GM23248 (cell line): ENCODE measurements at places on chromosomes 2 and 18. TPM values are rescaled to one million over a fixed set of nuclear protein-coding genes. Genes with fewer than 3 reads are reported as not detected.

GRCh38 chr2:110864731-110865130, 132.4 kb downstream of the ACOXL start:
- no peak overlapping the region for H3K4me3 ChIP-seq
- H3K27me3 ChIP-seq: peaks cover 17% of the 10 kb centered on the region; the same call in 1 of the 2 replicates
- no peak overlapping the region for H3K27ac ChIP-seq
- no peaks in the 10 kb centered on the region for H3K4me1 ChIP-seq

DNA sequence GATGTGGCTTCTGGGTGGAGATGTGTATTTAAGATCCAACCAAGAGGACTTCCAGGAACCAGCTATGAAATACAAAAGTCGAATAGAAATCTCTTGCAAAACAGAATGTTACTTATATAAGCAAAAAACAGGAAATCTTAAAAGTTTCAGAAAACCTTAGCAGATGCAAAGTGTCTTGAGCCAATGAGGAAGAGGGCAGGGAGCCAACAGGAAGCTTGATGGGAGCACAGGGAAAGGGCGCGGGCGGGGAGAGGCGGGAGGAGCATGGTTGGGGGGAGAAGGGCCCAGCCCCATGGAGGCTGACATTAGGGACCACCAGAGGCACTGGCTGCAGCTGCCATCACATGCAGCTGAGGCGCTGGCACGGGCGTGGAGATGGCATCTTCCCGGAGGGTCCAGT, 203.3 kb downstream of the SNTG2 start:
- no peak overlapping the region for H3K4me3 ChIP-seq
- no peaks in the 10 kb centered on the region for H3K27me3 ChIP-seq
- no peaks in the 10 kb centered on the region for H3K36me3 ChIP-seq

NTSR2 gene
- total RNA-seq: not detected in 2 replicates

CLEC4F gene
- total RNA-seq: not detected in 2 replicates

GRCh38 chr2:234373481-234374149, 123.3 kb downstream of the ARL4C start:
- H3K27me3 ChIP-seq: no peaks in the 10 kb centered on the region
- H3K4me1 ChIP-seq: peaks cover 19% of the 10 kb centered on the region
- DNase-seq: no peak

UGT1A8 gene
- total RNA-seq: not detected in 2 replicates

GRCh38 chr2:25979001-25979400, 3.3 kb downstream of the KIF3C start:
- no peak overlapping the region for H3K4me3 ChIP-seq
- no peaks in the 10 kb centered on the region; the same call in 1 of the 2 replicates for H3K36me3 ChIP-seq
- peaks cover 30% of the 10 kb centered on the region for H3K4me1 ChIP-seq
- no peaks in the 10 kb centered on the region for H3K27me3 ChIP-seq

GRCh38 chr2:20138696-20139095, 86.2 kb downstream of the SDC1 start:
- no peak overlapping the region for H3K27ac ChIP-seq
- H3K27me3 ChIP-seq: no peaks in the 10 kb centered on the region
- H3K36me3 ChIP-seq: no peaks in the 10 kb centered on the region
- DNase-seq: peak; percentile 27
- H3K4me1 ChIP-seq: peaks cover 21% of the 10 kb centered on the region

SOCS6 gene
- total RNA-seq: 43.7 and 48.1 TPM in 2 replicates

DNA sequence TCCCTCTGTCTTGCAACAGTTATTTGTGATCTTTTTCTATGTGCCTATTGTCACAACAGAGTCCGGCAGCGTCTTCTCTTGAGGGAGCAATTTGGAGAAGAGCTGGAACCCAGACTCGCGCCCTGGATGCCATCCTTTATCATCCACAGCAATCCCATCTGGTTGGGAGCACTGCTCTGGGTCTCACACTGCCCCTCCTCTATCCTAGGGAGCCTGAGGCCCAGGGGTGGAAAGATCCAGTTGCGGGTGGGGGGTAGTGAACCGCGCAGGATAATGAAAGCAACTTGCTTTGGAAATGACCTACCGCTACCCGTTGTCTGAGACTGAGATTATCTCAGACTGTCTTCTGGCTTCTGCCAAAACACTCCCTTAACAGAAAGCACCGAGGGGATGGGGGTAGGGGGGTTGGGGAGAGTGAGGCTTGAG, 713 bp downstream of the WBP1 start:
- H3K36me3 ChIP-seq: no peaks in the 10 kb centered on the region; the same call in 1 of the 2 replicates
- H3K4me1 ChIP-seq: peaks cover 9% of the 10 kb centered on the region
- H3K27ac ChIP-seq: peak overlapping the region; percentile 60
- peak; percentile 48 for DNase-seq
- no peaks in the 10 kb centered on the region for H3K27me3 ChIP-seq

NYAP2 gene
- not detected in 2 replicates for total RNA-seq

DNA sequence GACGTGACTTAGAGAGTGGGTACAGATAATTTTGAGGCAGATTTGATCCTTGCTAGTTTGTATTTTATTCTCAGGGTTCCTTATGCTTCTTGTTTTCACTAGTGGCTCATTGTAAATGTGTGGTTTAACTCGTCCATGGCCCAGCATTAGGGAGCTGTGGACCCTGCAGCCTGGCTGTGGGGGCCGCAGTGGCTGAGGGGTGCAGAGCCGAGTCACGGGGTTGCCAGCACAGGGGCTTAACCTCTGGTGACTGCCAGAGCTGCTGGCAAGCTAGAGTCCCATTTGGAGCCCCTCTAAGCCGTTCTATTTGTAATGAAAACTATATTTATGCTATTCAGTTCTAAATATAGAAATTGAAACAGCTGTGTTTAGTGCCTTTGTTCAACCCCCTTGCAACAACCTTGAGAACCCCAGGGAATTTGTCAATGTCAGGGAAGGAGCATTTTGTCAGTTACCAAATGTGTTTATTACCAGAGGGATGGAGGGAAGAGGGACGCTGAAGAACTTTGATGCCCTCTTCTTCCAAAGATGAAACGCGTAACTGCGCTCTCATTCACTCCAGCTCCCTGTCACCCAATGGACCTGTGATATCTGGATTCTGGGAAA, 269.9 kb downstream of the MYT1L start:
- no peaks in the 10 kb centered on the region for H3K4me1 ChIP-seq
- H3K36me3 ChIP-seq: no peaks in the 10 kb centered on the region
- no peak for DNase-seq
- no peaks in the 10 kb centered on the region for H3K27me3 ChIP-seq
- H3K27ac ChIP-seq: no peak overlapping the region

DNA sequence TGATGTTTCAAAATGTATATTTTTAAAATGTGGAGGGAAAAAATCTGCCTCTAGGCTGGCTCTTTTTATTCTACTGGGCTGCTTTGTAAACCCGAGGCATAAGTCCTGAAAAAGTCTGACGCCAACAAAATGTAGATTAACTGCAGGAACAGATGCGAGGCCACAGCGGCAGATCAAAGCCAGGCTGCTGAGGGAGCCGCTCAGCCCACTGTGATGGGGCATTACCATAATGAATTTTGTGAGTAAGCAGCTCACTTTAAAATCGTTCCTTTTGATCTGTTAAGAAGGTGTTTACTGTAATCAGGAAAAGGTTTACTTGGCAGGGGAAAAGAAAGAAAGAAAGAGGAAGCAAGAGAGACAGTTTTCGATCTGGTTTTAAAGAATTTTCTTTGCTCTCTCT, 269.0 kb downstream of the ICOS start:
- DNase-seq: no peak
- no peaks in the 10 kb centered on the region; the same call in 1 of the 2 replicates for H3K27me3 ChIP-seq
- H3K36me3 ChIP-seq: no peaks in the 10 kb centered on the region
- no peaks in the 10 kb centered on the region for H3K4me1 ChIP-seq
